ENCODE measurements at places on chromosomes 1 and 21.

DNA sequence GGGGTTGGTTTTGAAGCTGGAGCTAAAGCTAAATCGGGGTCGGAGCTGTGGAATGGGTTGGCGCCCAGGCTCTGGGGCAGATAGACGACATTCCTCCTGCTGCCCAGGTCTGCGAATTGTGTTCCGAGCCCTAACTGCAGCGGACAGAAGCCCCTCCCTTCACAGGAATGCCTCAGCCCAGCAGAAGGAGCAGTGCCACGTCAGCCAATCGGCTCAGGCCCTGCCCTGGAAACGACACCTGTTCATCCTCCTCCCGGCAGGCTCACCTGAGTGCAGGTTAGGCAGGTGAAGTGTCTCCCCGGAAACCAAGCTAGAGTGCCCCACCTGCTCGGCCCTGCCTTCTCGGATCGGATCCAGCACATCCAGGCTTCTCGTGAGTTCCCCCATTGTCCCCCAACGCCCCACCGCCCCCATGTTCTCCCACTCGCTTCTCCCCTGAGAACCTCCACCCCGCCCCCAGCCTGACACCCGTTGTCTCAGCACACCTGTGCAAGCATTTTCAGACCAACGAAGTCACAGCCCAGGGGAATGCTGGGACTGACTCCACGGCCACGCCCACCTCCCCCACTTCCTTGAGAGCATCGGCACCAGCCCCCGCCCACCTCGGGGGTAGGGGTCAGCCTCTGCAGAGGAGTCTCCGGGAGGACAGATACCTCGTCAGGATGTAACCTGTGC, 775 bp downstream of the TMEM125 start:
- DNase-seq: no peak

DNA sequence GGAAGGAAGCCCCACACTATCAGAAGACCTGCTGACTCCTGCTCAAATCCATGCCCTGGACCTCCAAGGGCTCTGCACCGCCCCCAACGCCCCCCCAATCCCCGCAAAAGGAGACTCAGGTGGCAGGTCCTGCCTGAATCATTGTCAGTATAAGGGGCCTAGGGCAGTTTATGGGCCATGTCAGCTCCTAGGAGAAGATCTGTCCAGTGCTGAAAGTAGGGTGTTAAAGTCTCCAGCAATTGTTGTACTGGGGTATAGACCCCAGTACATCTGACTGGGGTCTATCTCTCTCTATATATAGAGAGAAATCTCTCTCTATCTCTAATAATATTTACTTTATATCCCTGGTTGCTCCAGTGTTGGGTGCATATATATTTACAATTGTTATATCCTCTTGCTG, 12.1 kb upstream of the OLIG2 start:
- no peak for DNase-seq

DNA sequence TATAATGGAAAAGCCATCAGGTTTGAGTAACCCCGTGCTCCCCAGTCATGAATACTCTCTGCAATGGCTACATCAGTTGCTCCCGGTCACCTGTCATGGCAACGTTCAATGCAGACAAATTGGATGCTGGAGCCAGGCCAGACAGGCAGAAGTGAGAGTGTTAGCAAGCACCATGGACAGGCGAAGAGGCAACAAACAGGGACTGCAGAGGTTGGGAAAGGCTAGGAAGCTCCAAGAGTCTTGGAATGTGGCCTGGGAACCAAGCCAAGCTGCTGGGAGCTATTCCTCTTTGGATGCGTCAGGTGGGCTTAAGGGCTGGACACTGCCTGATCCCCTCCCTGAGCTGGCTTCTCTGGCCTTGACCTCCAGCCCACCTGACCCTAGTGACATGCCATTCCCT, 102.9 kb downstream of the ACTL8 start:
- DNase-seq: no peak

DNA sequence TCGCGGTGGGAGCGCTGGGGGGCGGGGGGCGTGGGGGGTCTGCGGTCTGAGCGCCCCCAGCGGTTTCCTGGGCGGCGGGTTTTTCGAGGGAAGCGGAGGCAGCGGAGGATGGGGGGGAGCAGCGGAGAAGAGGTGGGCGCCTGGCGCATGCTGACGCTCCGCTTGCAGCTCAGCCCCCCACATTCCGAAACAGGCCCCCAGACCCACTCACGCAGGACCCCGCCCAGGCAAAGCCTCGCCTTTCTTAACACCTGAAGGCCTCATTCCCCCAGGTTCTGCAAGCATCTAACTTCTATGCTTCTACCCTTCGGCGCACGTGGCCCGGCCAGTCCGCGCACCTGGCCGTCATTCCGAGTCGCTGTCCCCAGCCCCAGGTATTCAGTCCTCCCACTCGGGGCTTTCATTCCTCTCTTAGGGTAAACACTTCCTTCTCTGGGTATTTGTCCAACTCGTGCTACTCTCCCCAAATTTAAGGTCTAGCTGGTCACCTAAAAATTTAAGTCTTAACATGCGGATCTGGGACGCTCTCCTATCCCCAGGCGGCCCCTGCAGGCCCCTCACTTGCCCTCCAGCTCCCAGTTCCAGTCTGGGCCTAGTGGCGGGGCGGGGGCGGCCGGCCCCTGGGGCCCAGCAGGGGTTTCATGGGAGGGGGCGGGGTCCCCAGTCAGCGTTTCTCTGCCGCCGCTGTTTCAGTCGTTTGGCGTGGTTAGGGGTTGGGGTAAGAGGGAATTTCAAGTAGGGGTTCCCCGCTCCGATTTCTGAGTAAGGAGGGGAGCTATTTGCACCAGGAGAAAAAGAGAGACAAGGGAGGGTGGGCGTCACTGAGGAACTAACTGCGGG, 2.8 kb upstream of the ZBTB7B start:
- peak; percentile 48 for DNase-seq

DNA sequence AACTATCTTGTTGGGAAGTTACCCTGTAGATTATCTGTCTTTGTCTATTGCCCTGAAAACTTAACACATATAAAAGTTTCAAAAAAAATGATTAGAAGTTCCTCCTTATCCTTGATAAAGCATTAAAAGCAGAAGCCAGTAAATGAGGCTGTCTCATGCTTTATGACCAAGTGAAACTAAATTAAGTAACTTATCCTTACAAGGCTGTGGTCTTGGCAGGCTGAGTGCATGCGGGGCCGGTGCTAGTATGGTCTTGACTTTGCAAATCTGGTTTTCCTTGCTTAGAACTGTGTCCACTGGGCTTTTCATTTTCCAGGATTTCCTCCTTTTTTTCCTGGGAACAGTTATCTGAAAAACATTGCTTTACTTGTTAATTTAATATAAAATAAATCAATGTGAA, 43.1 kb downstream of the PCNX2 start:
- no peak for DNase-seq

- no peak for DNase-seq
Measured at GRCh38 chr1:72224506-72224905, 57.8 kb downstream of the NEGR1 start.

DNA sequence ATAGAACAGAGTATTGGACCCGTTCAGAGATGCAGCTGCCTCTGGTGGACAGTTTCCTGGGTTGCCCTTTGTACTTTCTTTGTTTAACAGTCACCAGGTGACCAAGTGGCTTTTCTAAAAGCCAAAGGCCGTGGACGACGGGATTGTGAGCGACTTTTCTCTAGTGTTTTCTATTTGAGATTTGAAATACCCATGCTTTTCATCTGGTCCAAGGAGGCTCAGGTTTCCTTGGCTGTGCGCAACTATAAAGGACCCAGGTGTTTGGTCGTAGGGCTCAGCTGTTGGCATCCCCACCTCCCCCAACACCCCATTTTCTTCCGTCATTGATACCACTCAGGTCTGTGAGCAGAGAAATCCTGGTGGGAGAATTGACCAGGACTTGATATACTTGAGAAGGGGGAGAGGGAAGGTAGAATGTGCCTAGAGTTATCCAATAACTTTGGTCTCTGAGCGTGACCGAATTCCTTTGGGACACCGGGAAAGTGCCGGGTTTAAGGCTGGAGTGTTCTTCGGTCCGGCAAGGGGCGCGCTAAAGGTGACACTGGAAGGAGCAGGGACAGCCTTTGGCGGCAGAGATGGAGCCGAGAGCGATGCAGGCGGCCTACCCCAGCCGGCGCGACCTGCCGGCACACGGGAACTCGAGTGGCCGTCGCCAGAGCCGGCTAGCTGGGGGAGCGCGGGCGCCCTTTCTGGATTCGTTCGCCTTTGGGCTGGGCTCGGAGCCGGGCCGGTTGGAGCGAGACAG, 83.4 kb upstream of the BMP8A start:
- DNase-seq: no peak

- DNase-seq: no peak
Measured at GRCh38 chr1:185668013-185668412, 66.2 kb upstream of the HMCN1 start.

GRCh38 chr1:115337633-115338456, at the start of gene NGF:
Gene NGF, minus strand, starts transcription at chr1:115338249. Its CDS starts 51,454 bp downstream, at chr1:115286795.
- no peak for DNase-seq

- peak; percentile 64 for DNase-seq
Measured at GRCh38 chr1:2821966-2822620, 20.6 kb upstream of the TTC34 start.

DNA sequence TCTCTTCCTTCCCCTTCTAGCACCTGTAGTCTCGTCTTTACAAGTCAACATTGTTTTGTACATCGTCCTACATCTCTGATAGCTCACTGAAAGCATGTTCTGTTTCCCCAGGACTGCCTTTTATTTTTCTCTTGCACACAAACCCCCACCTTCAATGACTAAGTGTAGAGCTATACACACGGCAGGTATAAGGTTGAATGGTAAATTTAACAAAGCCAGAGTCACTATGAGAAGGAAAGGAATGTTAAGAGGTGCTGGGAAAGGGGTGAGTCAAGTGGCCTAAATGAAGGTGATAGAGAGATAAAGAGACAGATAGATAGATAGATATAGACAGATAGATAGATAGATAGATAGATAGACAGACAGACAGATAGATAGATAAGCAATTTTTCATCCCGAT, 134.3 kb upstream of the ATP1B1 start:
- no peak for DNase-seq

DNA sequence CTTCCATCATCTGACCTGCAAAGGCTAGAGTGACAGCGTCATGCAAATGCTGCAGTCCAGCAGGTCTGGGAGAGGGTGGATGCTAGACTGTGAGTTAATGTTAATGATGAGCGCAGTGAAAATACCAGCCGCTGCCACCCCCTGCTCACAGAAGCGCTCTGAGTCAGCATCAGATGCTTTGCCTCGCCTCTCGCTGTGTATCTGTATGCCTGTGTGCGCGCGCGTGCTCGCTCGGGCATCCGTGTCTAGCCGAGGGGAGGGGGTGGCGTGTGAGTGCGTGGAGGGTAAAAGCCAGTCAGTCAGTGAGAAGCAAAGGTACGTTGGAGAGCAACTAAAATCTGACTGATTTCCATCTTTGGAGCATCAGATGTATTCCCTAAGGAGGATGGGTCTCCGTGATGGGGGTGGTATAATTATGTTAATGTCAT, 858.7 kb downstream of the USP25 start:
- DNase-seq: no peak

DNA sequence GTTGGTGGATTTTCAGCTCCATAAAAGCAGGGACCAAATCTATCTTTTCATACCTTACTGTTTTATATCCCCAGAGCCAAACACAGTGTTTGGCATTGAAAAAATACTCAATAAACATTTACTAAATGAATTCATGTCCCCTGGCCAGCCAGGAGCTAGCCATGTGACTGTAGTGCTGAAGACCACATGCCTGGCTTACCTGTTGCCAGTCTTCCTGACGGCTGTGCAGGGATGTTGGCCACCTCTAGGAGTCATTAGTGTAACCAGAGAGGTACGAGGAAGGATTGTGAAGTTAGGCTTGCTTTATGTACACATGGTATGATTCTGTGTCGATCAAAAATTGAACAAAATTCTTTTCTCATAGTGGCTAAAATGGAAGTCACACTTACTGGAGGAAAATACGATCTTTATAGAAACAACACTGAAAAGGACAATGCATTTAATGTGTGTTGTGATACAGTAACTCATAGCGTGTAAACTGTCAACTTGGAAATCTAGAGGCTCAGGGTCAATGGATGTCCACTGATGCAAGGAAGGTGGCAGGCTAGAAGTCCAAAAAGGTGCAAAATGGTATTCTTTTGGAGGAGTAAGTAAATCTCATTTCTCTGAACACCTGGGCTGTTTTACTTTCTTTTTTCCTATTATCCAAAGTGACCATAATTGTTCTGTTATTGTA, 60.9 kb downstream of the FGGY start:
- DNase-seq: no peak

GRCh38 chr1:159493354-159493753, 42.5 kb downstream of the OR10J5 start:
- DNase-seq: no peak

- DNase-seq: peak; percentile 74
Measured at GRCh38 chr1:24535021-24535424, 20.9 kb upstream of the NCMAP start.

DNA sequence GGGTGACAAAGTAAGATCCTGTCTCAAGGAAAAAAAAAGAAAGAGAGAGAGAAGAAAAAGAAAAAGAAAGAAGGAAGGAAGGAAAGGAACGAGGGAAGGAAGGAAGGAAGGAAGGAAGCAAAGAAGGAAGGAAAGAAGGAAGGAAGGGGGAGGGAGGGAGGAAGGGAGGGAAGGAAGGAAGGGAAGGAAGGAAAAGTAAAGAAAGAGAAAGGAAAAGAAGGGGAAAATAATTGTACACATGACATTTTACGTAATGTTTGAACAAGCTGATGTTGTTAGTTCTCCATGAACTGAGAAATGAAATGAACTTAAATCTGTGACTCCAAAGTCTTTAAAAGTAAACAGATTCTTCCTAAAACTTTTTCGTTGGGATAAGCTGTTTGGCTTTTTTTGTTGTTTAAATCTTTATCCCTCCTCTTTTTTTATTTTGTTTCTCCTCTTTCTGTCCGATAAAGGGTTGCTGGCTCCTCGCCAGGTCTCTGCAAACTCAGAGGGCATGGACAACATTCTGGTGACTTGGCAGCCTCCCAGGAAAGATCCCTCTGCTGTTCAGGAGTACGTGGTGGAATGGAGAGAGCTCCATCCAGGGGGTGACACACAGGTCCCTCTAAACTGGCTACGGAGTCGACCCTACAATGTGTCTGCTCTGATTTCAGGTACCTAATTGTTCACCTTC, 59.8 kb downstream of the IL12RB2 start:
- no peak for DNase-seq

DNA sequence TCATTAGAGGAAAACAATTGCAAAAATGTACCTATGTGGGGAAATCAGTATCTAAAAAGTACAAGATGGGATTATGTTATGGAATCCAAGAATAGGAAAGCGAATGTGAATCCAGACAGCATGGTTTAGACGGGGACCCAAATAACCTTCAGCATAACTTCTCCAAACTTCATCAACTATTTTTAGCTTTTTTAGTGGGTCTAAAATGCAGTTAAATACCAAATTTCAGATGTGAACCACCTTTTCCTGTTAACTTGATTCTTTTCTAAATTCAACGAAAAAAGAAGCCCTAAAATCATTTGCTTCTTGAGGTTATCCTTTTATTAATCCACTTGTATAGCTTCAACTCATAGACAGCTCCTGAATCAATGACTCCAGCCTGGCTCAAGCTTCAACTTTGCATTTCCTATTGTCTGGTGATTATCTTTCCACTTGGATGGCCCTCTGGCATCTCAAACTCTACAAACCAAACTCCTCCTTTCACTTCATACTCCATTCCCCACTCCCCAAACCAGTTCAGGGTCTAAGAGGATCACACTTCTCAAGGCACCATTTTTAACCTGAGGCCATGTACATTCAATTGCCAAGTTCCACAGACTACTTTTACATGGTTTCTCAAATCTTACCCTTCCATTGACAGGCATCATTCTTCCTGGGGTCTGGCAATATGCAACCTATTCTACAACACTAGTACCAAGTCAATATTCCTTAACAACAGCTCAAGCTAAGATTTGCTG, 7.4 kb downstream of the ERRFI1 start:
- DNase-seq: no peak

GRCh38 chr1:15454256-15454655, 2.3 kb upstream of the CELA2A start:
- DNase-seq: no peak

- DNase-seq: no peak
Measured at GRCh38 chr1:181160998-181161870, 72.7 kb downstream of the IER5 start.

GRCh38 chr1:200372095-200372884, 37.5 kb downstream of the ZNF281 start:
- no peak for DNase-seq
